Kidney (tissue), 22 donors: ENCODE measurements at places on chromosomes 7 and 10. TPM values are rescaled to one million over a fixed set of nuclear protein-coding genes. Genes with fewer than 3 reads are reported as not detected.

The STK31 gene
- 0.15 TPM for polyA plus RNA-seq

The PGAM2 gene
- 37.7 TPM for polyA plus RNA-seq

GRCh38 chr7:46191776-46192175 lies 270.7 kb upstream of the IGFBP3 start:
- DNase-seq = no peak

The FFAR4 gene
- polyA plus RNA-seq = 0.11 TPM
